ENCODE measurements at places on chromosomes 2 and 18.

DNA sequence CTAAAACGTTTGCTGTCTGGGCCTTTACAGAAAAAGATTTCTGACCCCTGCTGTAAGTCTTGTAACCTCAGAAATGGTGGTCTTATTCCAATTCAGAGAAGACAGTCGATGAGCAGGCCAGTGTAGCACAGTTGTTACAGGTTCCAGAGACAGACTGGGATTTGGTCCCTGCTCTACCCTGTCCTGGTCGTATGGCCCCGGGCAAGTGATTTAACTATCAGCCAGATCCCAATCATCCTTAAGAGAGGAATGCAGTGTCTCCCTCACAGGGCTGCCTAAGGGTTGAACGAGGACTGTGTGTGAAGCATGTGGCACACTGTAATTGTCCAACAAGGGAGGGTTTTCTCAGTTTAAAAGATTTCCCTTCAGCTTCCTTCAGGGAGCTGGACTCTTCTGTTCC lies 47.2 kb downstream of the HK2 start:
- no peak for DNase-seq

DNA sequence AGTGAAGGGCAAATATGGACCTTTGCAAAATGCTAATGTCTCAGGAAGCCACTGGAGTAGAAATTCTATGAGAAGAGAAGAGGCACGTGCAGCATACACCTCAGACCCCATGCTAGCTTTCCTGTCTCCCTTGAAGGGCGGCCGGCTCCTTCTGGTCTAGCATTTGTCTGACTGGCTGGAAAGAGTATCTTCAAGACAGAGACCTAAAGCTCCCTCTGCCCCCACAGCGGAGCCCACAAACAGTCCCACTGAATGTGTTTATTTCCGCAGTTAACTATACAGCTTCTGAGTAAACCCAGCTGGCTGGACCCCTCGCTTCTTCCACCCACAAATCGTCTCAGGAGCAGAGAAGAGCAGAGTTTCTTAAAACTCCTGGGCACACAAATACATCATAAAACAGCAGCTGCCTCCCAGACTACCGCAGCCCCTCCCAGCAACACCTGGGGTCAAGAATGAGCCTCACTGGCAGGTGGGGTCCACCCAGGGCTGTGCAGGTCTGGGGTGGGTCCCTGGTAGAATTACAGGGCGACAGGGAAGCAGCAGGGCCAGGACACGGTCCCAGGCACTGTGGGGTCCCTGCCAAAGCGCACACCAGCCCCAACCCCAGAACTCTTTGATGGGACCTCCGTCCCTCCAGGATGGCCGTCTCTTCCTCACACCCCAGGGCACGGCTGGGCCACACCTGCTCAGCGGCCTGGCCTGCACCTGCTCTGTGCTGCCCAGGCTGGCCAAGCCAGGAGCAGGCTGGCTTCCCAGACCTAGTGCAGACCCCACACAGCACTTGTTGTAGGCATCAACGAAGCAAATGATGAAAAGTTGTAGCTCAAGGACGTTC lies 103.8 kb downstream of the PXDN start:
- no peak for DNase-seq

DNA sequence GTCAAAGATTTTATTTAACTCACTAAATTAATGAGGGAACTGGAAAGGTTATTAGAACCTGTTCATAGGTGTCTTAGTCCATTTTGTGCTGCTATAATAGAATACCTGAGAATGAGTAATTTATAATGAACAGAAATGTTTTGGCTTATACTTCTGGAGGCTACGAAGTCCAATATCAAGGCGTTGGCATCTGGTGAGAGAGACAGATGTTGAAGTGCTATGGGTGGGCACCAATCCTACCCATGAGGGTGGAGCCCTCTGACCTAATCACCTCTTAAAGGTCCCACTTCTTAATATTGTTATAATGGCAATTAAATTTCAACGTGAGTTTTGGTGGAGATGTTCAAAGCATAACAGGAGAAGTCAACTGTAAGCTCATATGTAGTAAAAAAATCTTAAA lies 5.1 kb downstream of the RPIA start:
- no peak for DNase-seq

- DNase-seq = no peak
Measured at GRCh38 chr2:160205505-160205904, 5.4 kb upstream of the ITGB6 start.

- DNase-seq = no peak
Measured at GRCh38 chr2:162676515-162676914, 162.1 kb downstream of the KCNH7 start.

GRCh38 chr2:10990561-10991111 lies 78.9 kb downstream of the KCNF1 start:
- no peak for DNase-seq

- DNase-seq = no peak
Measured at GRCh38 chr2:23363831-23364230, 21.1 kb upstream of the KLHL29 start.

- no peak for DNase-seq
Measured at GRCh38 chr2:236968101-236968879, 117.4 kb upstream of the COPS8 start.

GRCh38 chr2:162473-163382 lies 101.1 kb downstream of the SH3YL1 start:
- DNase-seq = no peak

DNA sequence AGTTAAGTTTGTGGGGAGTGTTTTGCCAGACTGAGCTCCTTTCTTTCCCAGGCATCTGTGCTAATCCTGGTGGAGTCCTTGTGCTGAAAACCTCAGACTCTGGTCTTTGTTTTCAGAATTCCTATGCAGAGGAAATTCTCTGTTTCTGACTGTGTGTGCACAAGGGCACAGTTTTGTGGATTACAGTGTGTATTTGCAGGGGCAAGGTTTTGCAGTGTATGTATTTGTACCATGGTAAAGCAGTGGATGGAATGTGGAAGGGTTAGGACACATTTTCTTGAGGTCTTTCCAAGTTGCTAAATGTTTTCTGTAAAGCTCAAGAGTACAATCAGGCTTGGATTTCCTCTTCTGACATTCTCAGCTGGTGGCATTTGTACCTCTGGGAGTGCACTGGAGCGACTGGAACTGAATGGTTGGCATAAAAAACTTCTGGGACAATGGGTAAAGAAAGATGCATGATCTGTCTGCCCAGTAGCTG lies 139.5 kb upstream of the RND3 start:
- no peak for DNase-seq

- DNase-seq = no peak
Measured at GRCh38 chr2:39497082-39497801, 60.2 kb upstream of the MAP4K3 start.

DNA sequence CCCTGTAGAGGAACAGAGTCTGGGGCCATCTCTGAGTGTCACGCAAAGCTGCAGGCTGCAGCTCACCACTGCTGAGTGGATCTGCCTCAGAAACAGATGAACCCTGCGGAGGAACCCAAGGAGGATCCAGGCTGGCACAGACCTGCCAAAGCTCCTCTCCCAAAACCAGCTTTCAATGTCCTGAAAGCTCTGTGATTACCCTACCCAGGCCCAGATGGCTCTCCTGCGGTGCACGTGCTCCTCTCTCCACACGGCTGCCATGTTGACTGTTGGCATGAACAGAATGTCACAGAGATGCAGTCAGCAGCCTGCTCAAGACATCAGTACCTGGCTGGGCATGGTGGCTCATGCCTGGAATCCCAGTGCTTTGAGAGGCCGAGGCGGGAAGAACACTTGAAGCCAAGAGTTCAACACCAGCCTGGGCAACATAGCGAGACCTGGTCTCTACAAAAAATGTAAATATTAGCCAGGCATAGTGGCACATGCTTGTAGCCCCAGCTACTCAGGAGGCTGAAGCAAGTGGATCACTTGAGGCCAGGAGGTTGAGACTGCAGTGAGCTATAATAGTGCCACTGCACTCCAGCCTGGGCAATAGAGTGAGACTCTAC lies 216.8 kb downstream of the MGAT5 start:
- DNase-seq = no peak

- no peak for DNase-seq
Measured at GRCh38 chr2:2026252-2026831, 282.0 kb upstream of the PXDN start.

- DNase-seq = no peak
Measured at GRCh38 chr2:12031866-12032265, 285.4 kb downstream of the LPIN1 start.

GRCh38 chr2:238131761-238132462 lies 6.6 kb upstream of the KLHL30 start:
- DNase-seq = no peak

- no peak for DNase-seq
Measured at GRCh38 chr2:9112079-9112721, 94.4 kb upstream of the ASAP2 start.

- no peak for DNase-seq
Measured at GRCh38 chr2:171208657-171209056, 48.0 kb upstream of the TLK1 start.

Measured in stimulated activated CD8-positive, alpha-beta memory T cell treated with anti-CD3 and anti-CD28 coated beads, Interleukin-15, amount 100 ng/mL, for 48 hours (primary cell).